A549 (cell line): ENCODE measurements at places on chromosomes 5 and 9. TPM values are rescaled to one million over a fixed set of nuclear protein-coding genes. Genes with fewer than 3 reads are reported as not detected.

The CNTNAP3B gene
- 13.6 to 17.7 TPM (median 14.4 TPM) in 3 replicates for polyA plus RNA-seq

The ZNF300 gene
- 4.5 to 5.7 TPM (median 5.5 TPM) in 3 replicates for polyA plus RNA-seq

The NIPAL4 gene
- polyA plus RNA-seq: 8.8 to 10.2 TPM (median 8.9 TPM) in 3 replicates

The GPBP1 gene
- polyA plus RNA-seq: 31.0 to 33.7 TPM (median 32.8 TPM) in 3 replicates

The SHOC1 gene
- polyA plus RNA-seq: not detected in 3 replicates

The SH2D3C gene
- polyA plus RNA-seq: 0.04 to 0.08 TPM (median 0.06 TPM) in 3 replicates

The ACTBL2 gene
- 0.06 to 0.11 TPM (median 0.09 TPM) in 3 replicates for polyA plus RNA-seq

The TNFSF8 gene
- polyA plus RNA-seq: not detected in 3 replicates

The HRH2 gene
- 0.54 to 0.87 TPM (median 0.58 TPM) in 3 replicates for polyA plus RNA-seq

The EIF4EBP3 gene
- 0.96 to 1.6 TPM (median 1.2 TPM) in 3 replicates for polyA plus RNA-seq

DNA sequence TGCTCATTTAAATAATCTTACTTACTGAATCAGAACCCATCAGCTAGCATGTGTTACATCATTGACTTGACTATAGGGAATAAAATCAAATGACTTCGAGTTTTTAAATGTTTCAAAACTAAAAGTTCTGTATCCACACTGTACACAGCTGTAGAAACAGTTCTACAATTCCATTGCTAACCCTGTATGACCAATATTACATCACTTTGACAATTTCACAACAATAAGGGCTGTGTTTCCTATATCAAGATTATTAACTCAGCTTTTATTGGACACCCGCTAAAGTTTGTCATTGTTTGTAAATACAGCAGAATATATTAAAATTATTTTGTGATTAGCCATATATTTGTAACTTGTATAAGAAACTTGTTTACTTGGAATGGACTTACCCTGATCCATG, 540.8 kb downstream of the PRELID2 start:
- DNase-seq: no peak

- DNase-seq: no peak
Observed at GRCh38 chr9:36902861-36903524, 131.1 kb downstream of the PAX5 start.

- DNase-seq: no peak
Observed at GRCh38 chr9:132049323-132049882, 30.3 kb downstream of the MED27 start.

DNA sequence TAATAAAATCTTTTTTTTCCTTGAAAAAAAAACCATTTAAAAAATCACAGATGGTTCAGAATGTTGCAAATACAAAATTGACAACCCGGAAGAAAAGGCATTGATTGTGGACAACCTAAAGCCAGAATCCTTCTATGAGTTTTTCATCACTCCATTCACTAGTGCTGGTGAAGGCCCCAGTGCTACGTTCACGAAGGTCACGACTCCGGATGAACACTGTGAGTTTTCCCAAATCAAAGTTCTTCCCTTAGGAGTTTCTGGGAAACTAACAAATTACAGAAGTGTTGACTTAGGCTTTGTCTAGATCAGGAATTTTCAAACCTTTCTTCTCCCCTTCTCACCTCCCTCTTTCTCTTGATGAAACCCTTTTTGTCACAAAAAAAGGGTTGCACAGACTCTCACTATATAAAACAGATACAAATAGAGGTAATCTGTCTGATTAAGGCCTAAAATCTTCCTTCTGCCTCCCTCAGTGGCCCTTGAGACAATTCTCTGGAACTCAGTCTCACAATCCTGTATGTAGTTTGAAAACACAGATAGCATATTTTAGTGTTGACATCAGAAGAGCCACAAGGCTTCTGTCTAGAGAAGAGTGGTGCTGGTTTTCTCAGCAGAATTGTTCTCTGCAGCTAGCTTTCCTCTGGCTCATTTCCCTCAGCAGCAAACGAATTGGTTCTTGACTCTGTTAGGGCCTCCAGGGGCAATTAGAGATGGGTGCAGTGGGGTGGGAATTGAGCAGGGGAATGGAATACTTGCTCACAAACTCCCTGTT, 79.5 kb downstream of the OSMR start:
- no peak for DNase-seq

DNA sequence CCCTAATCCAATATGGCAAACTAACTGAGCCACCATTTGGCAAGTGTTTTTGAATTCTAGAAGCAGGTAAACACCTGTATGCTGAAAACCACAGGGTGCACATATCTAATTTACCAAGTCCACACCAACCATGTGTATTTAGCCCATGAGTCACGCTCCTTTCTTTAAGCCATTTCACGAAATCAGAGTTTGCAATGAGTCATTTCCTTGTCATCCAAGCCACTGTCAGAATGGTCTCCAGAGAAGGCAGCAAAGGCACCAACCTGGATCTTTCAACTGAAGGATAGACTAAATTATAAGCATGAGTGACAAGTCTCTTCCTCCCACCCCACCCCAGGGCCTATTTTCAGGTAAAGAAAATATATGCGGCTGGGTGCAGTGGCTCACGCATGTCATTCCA, 110.0 kb downstream of the PAX5 start:
- DNase-seq: peak; percentile 98

DNA sequence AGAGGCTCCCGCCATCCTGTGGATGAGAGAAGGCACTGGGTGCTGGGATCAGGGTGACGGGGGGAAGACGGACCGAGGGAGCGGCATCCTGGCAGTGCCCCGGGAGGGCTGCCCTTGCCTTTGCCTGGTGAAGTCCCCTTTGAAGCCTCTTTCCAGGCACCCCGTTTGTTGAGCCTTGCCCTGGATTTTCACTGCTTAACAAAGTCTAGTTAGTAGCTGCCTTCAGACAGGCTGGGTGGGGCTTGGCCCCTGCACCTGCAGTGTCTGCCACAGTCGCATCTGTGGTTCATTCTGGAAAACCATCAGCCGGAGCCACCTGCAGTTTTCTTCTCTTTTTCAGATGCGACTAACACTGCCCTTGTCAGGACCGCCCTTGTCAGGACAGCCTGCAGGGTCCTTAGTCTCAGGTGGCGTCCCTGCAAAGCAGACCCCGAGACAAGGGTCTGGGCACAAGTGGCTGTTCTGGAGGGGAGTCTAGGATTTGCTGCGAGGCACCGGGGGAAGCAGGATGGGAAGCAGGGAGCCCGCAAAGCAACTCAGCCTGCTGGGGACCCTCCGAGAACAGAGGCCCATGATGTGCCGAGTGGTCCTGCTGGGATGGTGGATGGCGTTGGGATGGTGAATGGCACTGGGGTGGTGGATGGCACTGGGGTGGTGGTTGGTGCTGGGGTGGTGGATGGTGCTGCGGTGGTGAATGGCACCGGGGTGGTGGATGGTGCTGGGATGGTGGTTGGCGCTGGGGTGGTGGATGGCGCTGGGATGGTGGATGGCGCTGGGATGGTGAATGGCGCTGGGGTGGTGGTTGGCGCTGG, 147.9 kb upstream of the COL5A1 start:
- no peak for DNase-seq

DNA sequence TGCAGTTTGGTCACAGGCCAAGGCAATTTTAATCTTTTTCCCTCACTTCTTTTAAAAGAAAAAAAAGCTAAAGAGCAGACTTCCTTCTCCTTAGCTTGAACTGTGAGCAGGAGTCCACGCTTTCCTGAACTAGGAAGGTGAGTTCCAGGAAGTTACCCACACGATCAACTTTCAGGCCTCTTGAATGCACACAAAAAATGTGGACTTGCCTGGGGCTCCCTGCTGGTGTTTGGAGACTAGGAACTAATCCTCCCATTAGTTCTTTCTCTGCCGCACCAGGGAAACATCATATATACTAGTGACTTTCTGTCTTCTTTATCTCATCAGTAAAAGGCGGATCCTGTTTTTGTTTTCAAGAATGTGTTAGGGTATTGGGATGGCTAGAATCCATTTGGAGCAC, 240.0 kb downstream of the GOLPH3 start:
- no peak for DNase-seq

- no peak for DNase-seq
Observed at GRCh38 chr5:116273448-116274242, 188.8 kb downstream of the COMMD10 start.

DNA sequence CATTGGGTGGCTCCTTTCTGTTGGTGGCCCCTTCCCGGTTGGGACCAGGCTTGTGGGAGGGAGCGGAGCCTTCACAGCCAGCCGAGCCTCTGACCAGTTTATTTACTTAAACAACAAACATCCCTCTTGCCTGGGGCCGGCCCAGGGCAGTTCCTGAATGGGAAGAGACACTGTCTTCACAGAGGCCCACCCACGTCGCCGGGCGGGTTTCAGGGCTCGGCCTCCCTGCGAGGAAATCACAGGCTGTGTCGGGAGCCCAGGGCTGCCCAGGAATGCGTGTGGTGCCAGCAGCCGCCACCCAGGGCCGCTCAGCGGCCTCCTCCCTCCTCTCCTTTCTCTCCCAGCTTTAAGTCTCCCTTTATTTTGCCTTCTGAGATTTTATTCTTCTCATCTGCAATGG, 132.5 kb downstream of the HSD17B3 start:
- DNase-seq: peak; percentile 87

DNA sequence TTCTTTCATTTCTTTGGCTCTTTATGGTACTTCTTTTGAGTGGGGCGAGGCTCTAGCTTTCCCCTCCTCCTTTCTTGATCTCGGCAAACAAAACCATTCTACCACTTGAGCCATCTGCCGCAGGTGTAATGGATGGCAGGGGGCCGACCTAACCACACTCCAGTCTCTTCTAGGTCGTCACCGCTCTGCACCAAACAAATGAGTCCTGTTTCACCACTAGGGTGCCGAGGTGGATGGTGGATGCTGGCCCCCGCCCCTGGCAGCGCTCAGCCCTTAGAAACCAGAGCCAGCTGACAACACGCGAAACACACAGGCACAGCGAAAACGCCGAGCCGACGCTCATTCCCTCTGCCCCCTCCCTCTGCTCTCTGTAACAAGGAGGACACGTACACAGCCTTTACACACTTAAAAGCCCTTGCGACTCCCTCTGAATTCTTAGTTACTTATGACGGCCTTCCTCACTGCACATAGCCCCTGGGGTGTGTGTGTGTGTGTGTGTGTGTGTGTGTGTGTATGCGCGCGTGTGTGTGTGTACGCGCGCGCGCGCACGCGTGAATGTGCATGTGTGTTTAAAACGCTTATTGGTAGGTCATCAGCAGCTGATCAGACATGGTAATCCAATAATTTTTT, 199.4 kb downstream of the MEF2C start:
- peak; percentile 47 for DNase-seq

DNA sequence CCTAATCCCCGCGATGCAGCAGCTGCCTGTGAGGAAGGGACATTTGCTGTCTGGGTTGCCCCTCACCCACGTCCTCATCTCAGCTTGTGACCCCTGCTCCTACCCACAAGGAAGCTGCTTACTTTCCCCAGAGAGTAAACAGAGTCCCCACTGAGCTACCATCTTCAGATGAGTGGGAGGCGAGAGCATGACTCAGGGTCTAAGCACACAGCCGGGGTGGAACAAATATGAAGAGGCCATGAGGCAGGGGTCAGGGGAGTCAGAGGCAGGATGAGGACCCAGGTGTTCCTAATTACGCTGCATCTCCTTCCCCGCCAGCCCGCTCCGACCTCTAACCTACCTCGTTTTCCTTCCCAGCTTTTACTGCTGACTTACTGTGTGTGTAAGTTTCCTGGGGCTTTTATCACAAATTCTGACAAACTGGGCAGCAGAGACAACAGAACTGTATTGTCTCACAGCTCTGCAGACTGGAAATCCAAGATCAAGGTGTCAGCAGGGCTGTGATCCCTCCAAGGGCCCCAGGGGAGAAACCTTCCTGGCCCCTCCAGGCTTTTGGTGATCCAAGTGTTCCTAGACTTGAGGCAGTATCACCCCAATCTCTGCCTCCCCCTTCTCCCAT, 94.0 kb upstream of the DNAH5 start:
- peak; percentile 69 for DNase-seq

DNA sequence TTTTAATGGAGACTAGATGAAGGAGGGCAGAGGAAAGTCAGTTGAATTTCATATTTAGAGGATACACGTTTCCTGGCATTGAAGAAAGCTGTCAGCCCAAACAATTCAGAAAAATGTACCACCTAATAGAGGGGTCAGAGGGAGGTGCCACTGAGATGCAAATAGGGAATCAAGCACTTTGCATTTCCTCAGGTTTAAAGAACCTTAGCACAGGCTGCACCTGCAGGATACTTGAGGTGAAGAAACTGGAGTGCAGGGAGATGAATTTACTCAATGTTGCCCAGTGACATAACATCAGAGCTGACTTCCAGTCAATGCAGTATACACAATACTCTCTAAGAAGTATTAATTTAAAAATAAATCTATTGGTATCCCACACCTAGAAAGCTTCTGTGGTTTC, 67.0 kb upstream of the MAST4 start:
- no peak for DNase-seq

GRCh38 chr5:141223112-141223783, at the start of gene PCDHB14:
PCDHB14 (plus strand) TSS chr5:141223343; CDS start chr5:141223506, 163 bp downstream.
- DNase-seq: no peak

- DNase-seq: no peak
Observed at GRCh38 chr5:66840511-66841013, 244.4 kb downstream of the MAST4 start.

DNA sequence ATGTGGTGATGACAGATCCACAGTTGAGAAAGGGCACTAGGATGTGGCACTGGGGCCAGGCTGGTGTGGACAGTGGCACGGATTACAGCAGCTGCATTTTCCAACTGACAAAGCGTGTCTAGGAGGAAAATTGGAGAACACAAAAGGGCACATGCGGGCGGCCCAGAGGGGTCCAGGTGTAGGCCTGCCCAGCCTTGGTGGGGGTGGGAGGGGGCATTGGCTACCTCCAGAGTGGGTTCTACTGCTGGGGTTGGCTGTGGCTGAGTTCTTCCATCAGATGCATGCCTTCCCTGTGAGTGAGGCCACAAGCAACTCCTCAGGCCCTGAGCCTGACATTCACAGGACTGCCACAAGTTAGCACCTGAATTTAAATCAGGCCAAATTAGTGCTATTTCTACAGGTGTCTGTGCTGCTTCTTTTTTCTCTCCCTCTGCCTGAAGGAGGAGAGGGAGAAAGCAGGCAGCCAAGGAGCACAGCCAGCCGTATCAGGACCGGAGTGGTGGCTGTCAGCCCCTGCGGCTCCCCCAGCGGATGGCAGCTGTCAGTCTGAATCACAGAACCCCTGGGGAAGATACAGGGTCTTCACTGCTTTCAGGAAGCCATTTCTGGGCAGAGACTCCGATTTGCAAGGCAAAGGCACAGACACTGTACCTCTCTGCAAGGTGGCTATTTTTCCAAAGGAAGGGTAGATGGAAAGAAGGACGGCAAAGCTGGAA, 464.2 kb downstream of the SPOCK1 start:
- DNase-seq: no peak

GRCh38 chr9:80191108-80191507, 619.3 kb downstream of the TLE4 start:
- no peak for DNase-seq

DNA sequence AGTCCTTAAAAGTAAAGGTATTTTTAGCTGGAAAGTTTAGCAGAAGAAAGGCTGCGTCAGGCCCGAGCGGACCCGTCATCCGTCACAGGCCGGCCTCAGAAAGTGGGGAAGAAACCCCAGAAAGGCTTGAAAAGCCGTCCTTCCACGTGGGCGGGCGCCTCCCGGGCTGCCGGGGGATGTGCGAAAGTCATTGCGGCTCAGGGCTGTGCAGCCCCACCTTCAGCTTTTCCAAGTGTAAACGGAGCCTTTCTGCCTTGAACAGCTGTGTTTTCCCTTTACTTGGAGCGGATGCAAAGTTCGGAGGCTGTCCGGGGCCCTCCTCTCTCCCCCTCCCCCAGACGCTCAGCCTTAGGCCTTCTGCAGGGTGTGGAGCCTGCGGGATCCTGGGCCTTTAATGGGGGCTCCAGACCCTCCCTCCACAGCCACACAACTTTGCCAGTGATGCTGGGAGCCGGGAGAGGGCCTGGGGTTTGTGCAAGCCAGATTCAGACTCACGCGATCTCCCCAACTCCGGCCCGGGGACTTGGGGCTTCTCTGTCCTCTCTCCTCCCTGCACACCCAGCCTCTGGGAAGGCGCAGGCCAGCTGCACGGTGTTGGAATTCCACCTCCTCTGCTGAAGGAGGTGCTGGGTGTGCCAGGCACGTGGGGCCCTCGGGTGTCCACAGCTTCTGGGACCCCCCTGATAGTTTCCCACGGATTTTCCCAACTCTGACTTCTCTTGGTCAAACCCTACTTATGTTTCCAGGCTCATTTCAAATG, 95.5 kb upstream of the RAPGEF1 start:
- no peak for DNase-seq
